ENCODE measurements at places on chromosomes 11 and 22.

DNA sequence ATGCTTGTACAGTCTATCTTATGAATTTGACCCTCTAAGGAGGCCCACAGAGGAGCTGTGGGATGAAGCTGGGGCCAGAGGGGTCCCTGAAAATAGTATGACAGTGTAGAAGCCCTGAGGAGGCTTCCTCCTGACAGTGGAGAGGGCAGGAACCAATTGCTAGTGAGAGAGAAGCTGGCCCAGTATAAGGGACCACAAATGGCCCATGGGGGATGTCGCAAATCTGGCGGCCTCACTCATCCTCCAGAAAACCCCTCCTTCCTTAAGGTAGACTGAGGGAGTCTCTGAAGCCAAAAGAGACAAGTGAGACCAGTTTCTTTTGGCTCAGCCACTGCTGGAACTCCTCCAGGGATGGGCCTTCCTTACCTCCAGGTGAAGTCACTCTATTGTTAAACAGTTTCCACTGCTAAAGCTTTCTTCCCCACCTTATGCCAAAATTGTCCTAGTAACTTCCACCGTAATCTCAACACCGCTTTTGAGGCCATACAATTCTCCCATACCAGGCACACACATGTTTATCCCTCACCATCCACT is 17.8 kb upstream of the CASTOR1 start:
- no peak for DNase-seq

DNA sequence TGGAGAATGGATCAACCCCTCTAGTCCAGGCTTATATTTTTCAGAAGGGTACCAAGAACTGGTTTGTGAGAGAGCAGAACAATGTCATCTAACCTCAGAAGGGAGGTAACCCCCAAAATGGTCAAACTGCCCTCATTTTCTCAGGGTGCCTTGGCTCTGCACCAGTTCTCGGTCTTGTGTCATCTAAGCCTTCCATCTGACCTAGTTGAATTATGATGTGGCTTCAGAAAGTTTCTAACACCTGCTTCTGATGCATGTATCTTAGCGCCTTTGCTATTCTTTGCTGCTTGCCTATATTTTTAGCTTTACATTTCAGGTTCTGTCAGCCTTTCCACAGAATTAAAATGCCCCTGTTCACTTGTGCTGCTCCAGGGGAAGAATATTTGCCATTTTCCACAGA is 91.7 kb upstream of the E2F8 start:
- no peak for DNase-seq

DNA sequence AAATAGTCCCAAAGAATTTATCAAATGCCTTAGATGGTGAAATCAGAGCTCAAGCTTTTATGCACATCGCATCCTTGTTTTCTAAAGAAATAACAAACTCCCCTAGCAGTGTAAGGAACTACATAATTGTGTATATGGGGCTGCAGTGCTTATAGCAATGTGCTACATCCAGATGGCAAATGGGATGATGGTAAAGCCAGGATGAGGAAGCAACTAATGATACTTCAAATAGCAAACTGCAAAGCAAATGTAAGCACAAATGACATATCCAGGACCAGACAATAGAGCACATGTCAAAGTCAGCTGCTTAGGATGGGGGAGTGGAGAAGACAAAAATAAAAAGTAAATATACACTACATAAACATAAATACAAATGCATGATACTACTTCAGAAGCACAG is 425.9 kb downstream of the OPCML start:
- no peak for DNase-seq

- no peak for DNase-seq
Observed at GRCh38 chr11:45001466-45002165, 50.9 kb upstream of the TP53I11 start.

DNA sequence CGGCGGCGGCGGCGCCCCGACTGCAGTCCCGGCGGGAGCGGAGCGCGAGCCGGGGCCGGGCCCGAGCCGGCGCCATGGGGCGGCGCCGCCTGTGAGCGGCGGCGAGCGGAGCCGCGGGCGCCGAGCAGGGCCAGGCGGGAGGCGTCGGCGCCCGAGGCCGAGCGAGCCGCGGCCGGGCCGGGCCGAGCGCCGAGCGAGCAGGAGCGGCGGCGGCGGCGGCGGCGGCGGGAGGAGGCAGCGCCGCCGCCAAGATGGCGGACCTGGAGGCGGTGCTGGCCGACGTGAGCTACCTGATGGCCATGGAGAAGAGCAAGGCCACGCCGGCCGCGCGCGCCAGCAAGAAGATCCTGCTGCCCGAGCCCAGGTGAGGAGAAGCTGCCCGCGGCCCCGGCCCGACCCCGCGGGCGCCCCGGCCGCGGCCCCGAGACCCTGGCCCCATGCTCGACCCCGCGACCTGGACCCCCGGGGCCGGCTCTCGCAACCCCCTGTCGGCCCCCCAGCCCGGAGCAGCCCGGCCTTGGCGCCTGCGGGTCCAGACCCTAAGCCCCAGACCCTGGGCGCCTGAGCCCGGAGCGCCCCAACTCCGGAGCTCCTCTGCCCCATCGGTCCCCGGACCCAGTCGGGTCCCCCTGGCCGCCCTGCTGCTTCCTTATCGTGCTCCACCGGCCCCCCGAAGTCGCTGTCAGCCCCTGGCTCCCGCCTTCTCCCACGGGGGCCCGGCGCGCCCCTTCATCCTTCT is at the start of gene GRK2:
TSS of gene GRK2 (plus strand) at position 25 of the 739 bp plus-strand sequence. CDS start at position 252, 227 bp downstream.
- DNase-seq: no peak

GRCh38 chr11:58968251-58968711 is 29.0 kb downstream of the GLYATL1 start:
- DNase-seq: peak; percentile 26

DNA sequence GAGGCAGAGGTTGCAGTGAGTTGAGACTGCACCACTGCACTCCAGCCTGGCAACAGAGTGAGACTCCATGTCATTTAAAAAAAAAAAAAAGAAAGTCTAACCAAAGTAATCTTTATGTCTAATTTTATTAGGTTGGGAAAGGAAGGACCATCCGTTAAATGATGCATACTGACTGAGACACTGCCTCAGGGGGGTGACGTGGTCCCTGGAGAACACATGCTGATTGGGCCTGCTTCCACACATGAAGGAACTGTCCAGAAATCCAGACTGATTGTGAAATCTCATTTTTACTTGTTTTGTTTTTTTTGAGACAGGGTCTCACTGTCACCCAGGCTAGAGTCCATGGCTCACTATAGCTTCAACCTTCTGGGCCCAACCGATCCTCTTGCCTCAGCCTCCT is 5.5 kb downstream of the SF3A1 start:
- no peak for DNase-seq

Measured in epithelial cell of proximal tubule (primary cell).